ENCODE measurements at places on chromosomes 1 and 21.
A peak's percentile ranks its signal among the peaks of the same experiment; 100 is the strongest.

GRCh38 chr1:215523128-215523861, 43.8 kb upstream of the KCTD3 start:
- no peak for DNase-seq

DNA sequence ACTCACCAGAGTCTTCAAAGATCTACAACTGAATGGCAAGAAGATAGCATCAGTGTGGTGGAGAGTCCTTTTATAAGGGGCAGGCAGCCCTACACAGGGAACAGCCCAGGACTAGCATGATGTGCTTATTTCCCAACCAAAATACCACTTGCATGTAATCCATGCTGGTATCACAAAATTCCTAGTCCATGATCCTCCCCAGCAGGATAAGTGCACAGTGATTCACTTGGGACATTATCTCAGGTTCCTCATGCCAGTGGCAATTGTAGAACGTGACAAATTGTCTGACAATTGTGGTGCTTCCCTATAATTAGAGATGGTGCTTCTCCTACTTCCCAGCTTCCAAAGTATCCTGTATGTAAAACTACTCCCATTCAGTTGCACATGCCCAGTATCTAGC, at the start of gene SPRR2G:
SPRR2G (minus strand) TSS at position 45 of the 400 bp plus-strand sequence. CDS start 780 bp downstream, outside the sequence.
- DNase-seq: no peak

DNA sequence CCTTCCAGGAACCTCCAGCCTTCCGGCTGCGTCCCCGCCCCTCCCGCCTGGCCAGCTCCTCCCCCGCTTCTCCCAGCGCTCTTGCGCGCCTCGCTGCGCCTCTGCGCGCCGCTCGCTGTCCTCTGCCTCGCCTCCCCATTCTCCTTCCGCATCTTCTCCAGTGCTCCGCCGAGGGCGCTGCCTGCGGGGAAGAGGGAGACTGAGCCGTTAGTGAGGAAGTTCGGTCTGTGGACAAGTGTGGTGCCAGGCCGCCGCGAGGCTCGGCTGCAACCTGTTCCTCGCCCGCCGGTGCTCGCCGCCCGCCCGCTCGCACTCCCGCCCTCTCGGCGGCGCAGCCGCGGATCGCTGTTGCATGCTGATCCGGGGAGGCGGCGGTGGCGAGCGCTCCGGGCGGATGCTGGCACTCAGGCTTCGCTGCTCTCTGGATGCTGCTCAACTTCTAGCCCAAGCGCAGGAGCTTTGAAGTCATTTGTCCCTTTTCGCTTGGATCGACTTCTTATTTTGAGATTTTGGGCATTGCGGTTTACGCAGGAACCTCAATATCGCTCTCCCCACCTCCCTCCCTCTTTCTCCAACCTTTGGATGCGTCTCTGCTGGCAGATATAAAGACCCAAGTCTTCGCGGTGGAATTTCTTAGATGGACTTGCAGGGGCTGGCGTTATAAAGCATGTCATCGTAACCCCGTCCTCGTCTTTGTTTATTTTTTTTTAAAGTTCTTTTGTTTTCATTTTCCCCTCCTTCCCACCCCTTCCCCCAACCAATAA, 614 bp upstream of the CACNA1E start:
- peak; percentile 33 for DNase-seq

DNA sequence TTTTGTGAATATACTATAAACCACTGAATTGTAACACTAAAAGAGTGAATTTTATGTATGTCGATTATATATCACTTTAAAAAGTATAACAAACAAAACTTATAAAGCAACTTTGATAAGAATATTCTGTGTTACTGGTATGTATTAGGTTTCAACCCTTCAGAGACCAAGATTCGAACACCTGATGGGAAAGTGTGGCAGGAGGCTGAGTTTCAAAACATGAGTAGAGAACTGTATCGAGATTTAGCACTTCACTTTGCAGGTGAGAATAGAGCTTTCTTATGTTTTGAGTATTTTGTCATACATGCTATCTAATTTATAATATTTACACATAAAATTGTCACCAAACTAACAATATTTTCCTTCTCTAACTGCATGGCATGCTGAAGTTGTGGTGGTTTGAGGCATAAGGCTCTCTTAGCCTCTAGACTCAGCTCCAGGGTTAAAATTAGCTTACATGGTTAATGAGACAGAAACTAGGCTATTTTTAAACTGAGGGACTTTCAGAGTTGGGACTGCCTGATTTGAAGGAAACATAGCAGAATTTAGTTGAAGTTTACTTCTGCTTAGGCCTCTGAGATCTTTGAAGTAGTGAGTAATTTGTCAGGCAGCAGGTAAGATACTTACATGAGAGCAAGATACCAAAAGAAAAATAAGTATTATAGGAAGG, 48.6 kb downstream of the CEP350 start:
- DNase-seq: no peak

- peak; percentile 19 for DNase-seq
Measured at GRCh38 chr1:179228783-179229213, 679 bp downstream of the ABL2 start.

DNA sequence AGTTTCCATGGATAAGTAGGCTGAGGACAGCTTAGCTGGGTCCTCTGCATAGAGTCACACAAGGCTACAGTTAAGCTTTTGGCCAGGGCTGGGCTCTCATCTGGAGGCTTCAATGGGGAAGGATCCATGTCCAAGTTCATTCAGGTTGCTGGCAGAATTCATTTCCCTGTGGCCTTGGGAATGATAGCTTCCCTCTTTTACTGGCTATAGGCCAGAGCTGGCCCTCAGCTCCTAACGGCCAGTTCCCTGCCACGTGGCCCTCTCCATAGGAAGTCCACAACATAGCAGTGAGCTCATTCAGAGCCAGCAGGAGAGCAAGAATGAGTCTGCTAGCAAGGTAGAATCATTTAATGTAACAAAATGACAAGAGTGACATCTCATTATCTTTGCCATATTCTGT, 15.1 kb upstream of the PODN start:
- no peak for DNase-seq

- DNase-seq: no peak
Measured at GRCh38 chr1:40036574-40036973, 4.0 kb upstream of the CAP1 start.

All from stimulated activated CD8-positive, alpha-beta memory T cell treated with anti-CD3 and anti-CD28 coated beads, Interleukin-15, amount 100 ng/mL, for 48 hours (primary cell).